Aortic smooth muscle cell (primary cell): ENCODE measurements at places on chromosomes 13 and 19. TPM values are rescaled to one million over a fixed set of nuclear protein-coding genes. Genes with fewer than 3 reads are reported as not detected.

TNFRSF19 gene
- total RNA-seq, result 2.5 and 5.5 TPM in 2 replicates

SYCN gene
- total RNA-seq, result not detected in 2 replicates

SIGLEC12 gene
- not detected in 2 replicates for total RNA-seq

SBK3 gene
- total RNA-seq, result 0.19 TPM in 1 of 2 replicates, not detected in the other

TNFAIP8L1 gene
- total RNA-seq, result 2.4 and 3.3 TPM in 2 replicates

CCDC8 gene
- 8.5 and 19.2 TPM in 2 replicates for total RNA-seq

GPC5 gene
- total RNA-seq, result not detected in 2 replicates

ZFR2 gene
- total RNA-seq, result not detected in 2 replicates

ATP7B gene
- total RNA-seq, result 1.3 and 1.9 TPM in 2 replicates

ABCA7 gene
- total RNA-seq, result 3.7 and 4.2 TPM in 2 replicates

MYH14 gene
- not detected in 2 replicates for total RNA-seq

CALR3 gene
- 0.06 TPM in 1 of 2 replicates, not detected in the other for total RNA-seq

ZNF66 gene
- total RNA-seq, result 1.2 and 2.0 TPM in 2 replicates

VMAC gene
- total RNA-seq, result 5.5 and 6.7 TPM in 2 replicates

STK11 gene
- 86.9 and 97.9 TPM in 2 replicates for total RNA-seq

CFAP97D2 gene
- not detected in 2 replicates for total RNA-seq

ALOX5AP gene
- total RNA-seq, result not detected in 2 replicates

PSG5 gene
- total RNA-seq, result 0.12 TPM in 1 of 2 replicates, not detected in the other

PGLYRP2 gene
- not detected in 2 replicates for total RNA-seq

SYDE1 gene
- total RNA-seq, result 19.3 and 19.8 TPM in 2 replicates

NFIC gene
- 53.5 and 69.8 TPM in 2 replicates for total RNA-seq

COMP gene
- 1.7 and 8.7 TPM in 2 replicates for total RNA-seq

ZNF560 gene
- total RNA-seq, result 0.06 and 0.40 TPM in 2 replicates

MCEMP1 gene
- total RNA-seq, result not detected in 2 replicates
